ENCODE measurements at places on chromosomes 2 and 18.

- no peak for DNase-seq
These were observed 23.0 kb downstream of the TCF7L1 start for GRCh38 chr2:85156153-85156552.

DNA sequence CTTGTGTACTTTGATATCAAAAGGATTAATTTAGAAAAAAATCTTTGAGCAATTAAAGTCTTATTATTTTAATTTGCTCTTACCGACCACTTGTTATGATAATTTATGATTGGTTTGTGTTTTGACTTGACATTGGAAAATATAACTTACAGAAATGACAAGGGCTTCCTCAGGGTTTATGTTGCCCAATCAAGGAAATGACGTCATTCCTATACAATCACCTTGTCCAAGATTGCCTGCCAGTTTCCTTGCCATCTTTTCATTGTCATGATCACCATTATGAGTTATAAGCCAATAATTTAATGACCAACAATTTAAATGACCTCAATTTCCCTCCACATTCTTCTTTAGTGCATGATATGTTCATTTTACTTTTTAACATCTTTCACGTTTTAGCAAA, 351.8 kb upstream of the TMEFF2 start:
- DNase-seq: no peak

DNA sequence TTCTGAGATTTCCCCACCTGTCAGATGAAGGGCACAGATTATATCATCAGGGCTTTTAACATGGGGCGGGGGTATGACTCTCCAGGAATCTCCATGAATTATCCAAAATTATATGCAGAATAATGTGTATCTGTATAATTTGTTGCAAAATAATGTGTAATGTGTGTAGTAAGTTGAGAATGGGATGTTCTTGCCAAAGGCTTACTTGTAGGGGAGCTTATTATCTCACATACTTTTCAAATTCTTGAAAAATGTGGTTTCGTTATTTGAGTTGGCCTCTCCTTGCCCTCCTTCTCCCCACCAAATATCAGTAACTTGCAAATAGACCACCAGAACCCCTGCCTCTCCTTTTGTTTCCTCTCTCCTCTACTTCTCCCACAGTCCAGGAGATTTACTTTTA, 35.6 kb downstream of the UBR3 start:
- no peak for DNase-seq

DNA sequence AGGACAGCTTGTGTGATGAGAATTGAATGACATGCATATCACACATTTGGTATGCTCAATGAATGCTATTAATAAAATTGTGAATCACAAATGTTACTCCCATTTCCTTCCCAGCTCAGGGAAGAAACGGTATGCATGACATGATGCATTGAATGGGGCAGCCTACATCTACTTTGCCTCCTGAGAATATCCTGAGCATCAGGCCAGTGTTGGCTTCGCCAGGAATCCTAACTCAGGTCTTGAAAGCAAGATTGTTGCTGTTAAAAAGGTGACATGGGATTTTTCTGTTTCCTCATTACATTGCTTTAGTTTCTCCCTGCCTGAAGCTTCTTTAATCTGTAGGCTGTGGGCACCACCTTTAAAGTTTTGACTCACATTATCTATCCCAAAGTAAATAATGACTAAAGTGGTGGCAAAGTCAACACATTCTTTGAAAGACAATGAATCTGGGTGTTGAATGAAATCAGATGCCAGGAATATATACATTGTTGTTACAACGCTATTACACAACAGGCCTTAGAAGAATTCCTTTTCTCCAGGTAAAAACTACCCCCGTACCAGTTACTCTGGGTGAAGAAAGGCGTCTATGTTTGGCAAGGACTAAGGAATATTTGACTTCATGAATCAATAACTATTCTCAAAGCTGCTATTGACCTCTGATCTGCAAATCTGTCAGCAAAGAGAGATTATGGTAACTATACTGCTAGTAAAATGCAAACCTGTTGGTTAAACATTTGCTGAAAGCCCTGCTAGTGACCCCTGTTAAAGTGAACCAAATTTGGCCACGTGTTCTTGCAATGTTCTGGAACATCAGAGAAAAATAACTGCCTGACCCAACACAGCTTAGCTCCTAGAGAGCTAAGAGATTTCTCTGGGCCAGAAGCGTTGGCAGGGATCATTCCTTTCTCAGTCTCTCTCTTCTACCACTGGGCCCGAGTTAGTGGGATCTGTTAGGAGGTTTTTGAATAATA, 30.5 kb upstream of the NEDD4L start:
- DNase-seq: no peak

DNA sequence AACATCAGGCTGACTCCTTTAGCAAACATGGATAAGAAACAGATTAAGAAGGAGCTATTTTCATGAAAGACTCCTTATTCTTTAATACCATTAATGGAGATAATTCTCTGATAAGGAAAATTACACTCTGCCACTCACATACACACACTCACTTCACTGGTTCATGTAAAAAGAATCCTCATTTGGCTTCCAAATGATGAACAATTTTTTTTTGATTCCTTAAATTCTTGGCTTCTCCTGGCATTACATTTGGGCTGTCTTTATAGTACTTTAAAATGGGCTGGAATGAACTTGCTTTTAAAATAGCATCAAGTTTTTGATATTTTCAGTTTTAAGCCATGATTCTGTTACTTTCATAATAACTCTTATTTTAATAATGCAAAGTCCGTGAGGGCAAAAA, 328.6 kb downstream of the SLC8A1 start:
- DNase-seq: no peak

DNA sequence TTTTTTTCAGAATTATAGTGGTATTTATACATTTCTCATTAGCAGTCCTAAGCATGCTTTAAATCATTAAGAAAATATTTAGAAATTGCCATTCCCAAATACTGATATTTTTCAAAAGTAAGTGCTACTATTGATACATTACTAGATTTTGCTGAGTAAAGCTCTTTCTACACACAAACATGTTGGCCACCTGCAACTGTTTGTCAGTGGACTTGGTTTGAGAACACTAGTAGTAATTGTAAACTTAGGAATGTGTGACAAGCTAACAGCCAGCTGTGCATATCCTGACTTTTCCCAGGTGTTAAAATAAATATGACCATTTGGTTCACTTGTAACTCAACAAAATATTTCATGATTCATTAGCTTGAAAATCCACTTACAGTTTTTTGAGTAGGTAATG, 103.1 kb downstream of the MSTN start:
- no peak for DNase-seq

DNA sequence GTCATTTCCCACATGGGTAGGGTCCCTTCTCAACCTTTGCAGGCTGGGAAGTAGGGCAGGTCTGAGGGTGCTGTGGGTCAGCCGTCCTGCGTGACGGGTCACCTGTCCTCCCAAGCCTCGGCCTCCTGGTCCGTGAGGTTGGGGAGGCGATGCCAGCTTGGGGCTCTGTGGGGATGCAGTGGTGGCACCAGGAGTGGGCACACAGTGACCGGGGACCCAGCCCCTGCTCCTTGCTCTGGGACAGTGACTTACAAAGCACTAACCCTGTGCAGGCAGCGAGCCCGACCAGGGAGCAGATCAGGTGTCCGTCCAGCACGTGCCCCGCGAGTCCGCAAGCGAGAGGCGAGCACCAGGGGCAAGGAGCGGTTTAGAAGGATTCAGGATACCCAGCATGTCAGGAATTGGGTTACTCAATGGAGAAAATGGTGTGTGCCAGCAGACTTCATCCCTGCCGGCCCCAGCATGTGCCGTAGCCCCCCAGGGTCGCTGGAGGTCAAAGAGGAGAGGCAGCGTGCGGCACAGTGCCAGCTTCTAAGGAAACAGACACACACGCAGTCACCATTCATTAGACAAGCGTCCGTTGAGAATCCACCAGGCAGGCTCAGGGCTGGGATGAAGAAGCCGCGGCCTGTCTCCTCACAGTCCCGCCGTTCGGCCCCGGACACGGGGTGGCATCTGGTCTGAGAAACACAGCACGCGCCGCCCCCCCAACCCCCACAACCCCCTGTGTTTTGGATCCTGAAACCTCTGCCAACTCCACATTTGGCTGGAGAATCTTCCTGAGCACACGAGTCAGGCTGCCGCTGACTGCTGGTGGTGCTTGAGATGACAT, 11.7 kb downstream of the COLEC11 start:
- DNase-seq: no peak

DNA sequence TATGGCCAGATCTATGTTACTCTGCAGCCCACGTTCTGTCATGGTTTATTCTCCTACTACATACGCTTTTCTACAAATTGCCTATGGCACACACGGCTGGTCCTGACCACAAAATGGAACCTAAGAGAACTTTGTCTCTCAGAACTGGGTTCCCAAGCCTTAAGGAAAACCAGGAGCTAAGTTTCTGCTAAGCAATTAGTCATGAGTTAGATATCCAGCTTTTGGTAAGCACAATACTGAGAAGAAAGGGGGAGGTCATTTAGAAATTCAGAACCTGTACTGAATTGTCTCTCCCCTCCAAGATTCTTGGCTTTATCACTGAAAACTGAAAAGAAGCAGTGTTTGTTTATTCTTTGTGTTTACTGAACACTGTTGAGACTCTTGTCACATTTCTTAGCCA, 283.5 kb upstream of the TANK start:
- no peak for DNase-seq

DNA sequence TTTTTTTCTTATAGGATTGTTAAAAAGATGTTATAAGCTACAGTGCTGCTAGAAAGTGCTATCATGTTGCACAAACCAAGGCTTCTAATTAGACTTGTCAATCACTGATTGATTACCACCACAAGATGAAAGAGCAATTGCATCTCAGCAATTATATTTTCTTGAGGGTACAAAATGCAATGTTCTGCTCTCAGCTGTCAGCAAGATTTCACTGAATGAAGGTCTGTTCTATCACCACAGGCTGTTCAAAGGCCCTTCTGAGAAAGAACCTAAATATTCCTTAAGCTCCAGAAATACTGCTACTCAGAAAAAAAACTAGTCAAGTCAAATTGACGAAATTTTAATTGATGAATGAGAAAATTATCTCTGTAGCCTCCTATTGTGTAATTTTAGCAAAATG, 301.9 kb upstream of the KYNU start:
- DNase-seq: no peak

Data from SK-N-MC (cell line).